ENCODE measurements at places on chromosomes 4 and X.

DNA sequence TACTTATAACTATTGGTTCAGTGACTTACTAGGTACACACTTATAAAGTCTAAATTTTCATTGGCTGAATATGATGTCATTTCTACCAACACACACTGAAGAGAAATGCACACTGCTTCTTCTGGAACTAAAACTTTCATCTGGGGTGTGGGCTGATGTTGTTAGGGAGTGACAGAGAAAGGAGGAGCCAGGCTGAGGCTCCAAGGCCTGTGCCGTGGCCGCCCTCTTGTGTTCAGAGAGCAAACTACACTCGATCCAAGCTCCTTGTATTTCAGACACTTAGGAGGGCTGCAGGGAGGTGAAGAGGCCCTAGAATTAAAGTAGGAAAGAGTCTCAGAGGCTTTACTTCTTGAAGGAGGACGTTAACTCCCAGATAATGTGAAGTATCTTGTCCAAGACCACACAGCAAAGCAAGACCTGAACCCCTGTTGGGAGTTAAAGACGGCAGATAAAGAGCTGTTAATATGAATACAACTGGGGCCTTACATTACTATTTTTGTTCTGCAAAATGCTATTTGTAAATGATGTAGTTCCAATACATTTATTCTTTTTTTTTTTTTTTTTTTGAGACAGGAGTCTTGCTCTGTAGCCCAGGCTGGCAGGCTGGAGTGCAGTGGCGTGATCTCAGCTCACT is 137.5 kb downstream of the AFAP1 start:
- peak; percentile 60 for DNase-seq

DNA sequence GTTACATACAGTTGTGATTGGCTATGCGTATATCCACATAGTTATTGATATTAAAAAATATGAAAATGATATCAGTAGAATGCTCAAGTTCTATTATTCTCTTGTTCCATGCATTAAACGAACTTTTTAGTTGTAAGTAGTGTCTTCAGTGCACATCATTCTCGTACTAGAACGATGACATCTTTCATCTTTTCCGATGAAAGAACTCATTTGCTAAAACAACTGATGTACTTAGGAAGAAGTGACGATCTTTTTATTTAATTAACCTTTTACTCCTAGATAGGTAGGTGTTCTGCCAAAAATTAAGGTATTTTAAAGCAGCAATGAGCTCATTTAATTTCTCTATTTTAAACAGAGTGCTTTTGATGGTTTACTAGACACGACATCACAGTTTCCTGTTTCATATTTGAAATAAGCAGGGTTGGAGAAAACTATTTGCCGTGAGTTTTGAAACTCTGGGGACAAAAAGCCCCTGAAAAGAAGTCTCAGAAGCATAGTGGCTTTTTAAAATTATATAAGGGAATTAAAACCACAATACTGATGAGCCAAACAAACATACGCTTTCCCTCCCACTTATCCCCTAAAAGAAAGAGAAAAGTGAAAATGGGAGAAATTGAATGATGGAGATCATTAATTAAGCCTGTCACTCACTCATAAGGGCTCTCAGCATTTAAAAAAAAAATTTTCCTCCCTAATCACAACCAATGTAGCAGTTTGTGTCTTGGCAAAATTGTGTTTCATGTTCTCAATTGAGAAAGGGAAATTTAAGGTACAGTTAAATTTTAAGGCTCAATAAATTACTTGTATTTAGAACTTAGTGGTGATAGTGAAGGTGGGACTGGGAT is 25.6 kb downstream of the SPRY1 start:
- DNase-seq: no peak

DNA sequence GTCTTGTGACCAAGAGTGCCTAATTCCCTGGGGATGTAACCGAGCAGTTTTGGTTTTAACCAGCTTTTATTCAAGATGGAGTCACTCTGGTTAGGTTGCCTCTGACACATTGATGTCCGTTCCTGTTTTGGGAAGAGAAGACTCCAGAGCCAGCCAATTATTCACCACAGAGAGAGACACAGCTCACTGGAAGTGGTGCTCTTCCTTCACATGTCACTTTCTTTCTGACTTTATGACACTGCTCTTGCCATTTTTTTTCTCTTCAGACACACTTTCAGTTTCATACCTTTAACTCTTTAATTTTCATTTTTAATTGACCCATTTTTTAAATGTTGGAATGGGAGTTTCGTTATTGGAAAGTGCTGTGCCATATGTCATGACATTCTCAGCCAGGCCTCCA is 418.4 kb upstream of the FSTL5 start:
- DNase-seq: no peak

DNA sequence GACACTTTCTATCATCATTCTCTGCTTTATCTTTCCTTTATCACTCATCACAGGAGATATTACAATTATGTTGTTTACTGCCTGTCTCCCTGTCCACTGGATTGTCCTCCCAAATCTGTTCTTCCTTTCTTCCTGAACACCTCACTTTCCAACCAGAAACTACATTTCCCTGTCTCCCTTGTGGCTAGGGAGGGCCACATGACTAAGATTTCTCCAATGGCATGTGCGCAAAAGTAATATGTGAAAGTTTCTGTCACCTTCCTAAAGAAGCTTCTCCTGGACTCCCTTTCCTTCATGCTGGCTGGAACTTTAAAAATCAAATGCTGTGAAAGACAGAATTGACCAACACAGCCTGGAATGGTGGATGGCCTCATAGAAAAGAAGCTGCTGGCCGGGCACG is 25.8 kb downstream of the ATP11C start:
- DNase-seq: no peak

DNA sequence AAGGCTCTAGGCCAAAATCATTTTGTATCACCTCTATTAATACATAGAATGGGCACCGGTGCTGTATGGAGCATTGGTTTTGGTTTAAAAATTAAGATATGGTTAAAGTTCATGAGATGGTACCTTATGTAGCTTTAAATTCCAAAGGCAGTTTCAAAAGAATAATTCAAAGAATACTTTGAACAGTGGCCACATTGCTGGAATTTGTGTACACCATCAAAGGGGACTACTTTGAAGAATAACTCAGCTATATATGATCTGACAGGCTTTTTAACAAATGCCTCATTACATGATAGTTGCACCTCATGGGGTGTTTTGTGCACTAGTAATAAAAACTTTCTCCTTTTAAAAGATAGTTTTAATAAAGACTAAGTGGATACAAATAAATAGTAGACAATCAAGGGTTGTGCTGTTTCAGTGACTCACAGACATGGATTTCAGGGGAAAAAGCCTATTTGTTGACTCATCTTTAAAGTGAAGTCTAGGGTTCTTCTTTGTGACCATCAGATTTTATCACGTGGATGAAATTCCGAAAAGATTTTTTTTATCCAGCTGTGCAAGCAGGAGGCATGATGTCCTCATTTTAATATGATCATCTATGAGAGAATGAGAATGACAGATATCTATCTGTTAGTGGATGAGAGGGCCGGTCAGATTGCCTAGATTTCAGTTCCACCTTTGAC is 12.8 kb downstream of the MTM1 start:
- DNase-seq: no peak

DNA sequence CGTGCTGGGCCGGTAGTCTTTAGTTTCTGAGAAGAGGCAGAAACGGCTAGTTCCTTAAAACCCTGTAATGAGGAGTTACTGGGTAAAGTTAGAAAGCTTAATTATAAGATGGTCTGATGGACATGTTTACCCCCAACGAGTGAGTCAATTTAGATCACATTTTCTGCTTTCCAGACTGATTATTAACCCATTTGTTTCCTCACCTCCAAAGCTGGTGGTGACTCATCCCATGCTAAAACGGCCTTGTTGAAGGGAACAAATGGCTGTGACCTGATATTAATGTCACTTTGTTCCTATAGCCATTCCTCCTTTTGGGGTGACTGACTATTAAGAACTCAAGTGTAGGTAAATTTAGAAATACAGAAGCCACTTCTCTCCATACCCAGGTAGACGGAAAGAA is 232.0 kb downstream of the KCNIP4 start:
- no peak for DNase-seq

- DNase-seq: no peak
Observed at GRCh38 chrX:7943600-7944245, 16.5 kb upstream of the PNPLA4 start.

GRCh38 chrX:87517571-87518141 is at the start of gene KLHL4:
Gene KLHL4, plus strand, starts transcription at chrX:87517802. Its CDS starts 92 bp downstream, at chrX:87517894.
- no peak for DNase-seq

- DNase-seq: no peak
Observed at GRCh38 chr4:145722561-145722960, 42.6 kb downstream of the C4orf51 start.

DNA sequence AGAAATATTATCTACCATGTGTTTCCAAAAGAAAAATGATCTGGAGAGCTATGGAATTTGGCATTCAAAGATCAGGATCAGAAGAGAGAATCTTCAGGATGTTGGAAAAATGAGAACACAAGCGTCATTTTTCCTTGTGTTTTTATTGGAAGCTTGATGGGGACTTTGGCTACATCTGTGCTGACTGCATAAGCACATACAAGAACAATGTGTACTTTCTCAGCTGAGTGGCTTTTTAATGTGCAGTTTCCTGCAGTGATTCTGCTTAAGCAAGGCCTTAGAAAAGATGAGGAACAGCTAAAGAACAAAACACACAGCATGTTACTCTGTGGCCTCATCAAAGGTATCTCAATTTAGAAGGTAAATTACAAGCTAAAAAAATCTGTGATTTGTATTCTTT is 1039.9 kb downstream of the GLUD2 start:
- no peak for DNase-seq

GRCh38 chr4:173991814-173992213 is 291.7 kb downstream of the FBXO8 start:
- no peak for DNase-seq

- DNase-seq: no peak
Observed at GRCh38 chrX:139213241-139213709, 317.3 kb upstream of the F9 start.

DNA sequence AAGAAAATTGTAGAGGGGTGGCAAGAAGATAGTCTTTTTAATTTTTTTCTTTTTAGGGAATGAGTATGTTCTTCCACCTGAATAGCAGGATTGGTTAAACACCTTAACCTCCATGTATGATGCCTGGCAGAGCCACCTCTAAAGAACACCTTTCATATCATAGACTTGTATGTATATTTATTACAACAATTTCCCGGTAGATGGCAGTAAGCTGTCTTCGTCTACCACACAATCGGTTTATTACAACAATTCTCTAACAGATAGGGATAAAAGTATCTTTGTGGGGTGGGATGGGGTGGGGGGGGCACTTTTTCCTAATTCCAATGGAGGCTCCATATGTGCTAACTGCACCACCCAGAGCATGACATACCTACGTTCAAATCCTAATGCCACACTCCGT is 255.5 kb downstream of the LDB2 start:
- no peak for DNase-seq

- DNase-seq: no peak
Observed at GRCh38 chr4:86683167-86683566, 89.1 kb downstream of the PTPN13 start.

DNA sequence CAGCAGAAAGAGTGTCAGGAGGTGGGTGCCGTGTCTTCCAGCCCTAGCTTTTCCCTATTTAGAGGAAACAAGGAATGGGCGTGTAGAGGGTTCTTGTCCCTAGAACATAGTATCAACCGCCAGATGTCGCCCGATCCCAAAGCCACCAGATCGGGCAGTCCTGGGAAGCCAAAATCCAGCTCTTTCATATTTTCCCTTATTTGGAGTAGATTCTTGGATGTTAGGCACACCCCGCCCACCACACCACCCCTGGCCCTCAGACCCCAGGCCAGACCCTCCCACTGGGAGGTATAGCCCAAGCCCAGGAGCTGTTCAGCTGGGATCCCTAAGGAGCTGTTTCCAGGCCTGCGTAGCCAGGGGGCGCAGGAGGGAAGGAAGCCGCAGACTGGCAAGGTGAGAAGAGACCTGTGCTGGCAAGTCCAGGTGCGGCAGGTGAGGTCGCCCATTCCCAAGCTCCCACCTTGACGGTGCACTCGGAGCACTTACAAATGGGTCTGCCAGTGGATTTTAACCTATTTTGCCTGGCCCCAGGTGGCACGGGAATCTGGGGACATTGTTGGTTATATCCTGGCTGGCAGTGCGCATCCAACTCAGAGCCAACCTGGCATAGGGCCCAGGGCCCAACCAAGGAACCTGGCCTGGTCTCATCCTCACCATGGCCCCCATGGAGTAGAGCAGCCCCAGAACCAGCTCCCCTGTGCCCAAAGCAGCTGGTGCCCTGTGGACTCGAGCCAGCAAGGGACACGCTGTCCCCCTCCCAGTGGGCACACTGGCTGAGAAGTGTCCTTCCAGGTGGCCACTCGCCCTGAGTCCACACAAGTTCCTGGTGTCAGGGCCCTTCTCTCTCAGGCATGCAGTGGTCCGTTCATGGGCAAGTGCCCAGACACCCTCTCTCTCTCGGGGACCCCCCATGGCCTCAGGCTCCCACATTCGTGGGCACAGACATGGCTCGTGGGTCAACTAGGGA is 811 bp downstream of the FLNA start:
- no peak for DNase-seq

- DNase-seq: no peak
Observed at GRCh38 chr4:139740531-139741041, 75.0 kb downstream of the MGST2 start.

DNA sequence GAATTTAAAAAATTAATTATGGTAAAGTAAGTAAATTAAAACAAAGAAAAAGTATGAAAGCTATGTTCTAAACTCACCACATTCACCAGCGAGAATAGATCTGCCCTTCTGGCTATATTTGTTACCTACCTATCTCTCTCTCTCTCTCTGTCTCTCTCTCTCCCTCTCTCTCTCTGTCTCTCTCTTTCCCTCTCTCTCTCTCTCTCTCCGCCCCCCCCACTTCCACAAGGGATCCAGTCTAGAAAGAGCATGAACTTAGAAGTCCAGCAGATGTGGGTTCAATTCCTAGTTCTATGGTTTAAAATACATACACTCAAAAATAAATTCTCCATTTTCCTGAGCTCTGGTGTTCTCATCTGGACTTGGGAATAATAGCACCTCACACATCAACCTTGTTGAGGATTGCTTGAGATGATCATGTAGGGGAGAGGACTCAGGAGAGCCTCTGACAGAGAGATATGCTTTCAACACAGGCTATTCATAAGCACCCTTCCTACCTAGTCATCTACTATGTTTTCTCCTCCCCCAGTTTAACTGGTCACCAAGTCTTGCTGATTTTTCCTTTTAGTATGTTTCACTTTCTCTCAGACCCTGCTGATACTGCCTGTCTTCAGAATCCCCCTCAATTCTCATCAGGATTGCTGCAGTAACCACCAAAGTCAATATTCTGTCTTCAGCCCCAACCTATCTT is 64.7 kb downstream of the SLC7A11 start:
- no peak for DNase-seq

- no peak for DNase-seq
Observed at GRCh38 chr4:37241647-37242046, 2.9 kb upstream of the NWD2 start.

GRCh38 chr4:115323106-115323707 is 209.8 kb upstream of the NDST4 start:
- DNase-seq: no peak

All from T-helper 9 cell (primary cell).